ENCODE measurements at places on chromosomes 2 and 18. TPM values are rescaled to one million over a fixed set of nuclear protein-coding genes. Genes with fewer than 3 reads are reported as not detected.

The ATP6V1B1 gene
- 17.0 TPM for polyA plus RNA-seq

The SERPINB12 gene
- polyA plus RNA-seq = not detected

DNA sequence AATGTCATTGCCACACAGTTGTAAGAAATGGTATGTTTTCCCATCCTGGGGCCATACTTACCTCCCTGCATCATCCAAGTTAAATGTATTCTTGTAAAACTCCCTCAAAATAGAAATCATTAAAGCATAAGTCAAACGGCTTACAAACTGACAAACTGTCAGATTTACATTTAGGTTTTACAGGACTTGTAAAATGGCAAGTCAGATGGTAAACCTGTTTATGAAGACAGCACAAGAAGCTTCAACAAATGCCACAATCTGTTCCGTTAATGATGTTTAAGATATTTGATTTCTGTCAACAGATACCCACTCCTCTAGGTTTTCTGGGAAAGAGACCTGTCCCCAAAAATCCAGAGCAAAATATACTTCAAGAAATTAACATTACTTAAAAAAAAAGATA lies 197.2 kb downstream of the PID1 start:
- H3K27me3 ChIP-seq = no peaks in the 10 kb centered on the region
- no peak for DNase-seq
- H3K4me1 ChIP-seq = no peaks in the 10 kb centered on the region
- no peaks in the 10 kb centered on the region for H3K36me3 ChIP-seq

The FOXI3 gene
- not detected for polyA plus RNA-seq

The CFAP53 gene
- 1.3 TPM for polyA plus RNA-seq

The DCAF17 gene
- polyA plus RNA-seq = 2.9 TPM

DNA sequence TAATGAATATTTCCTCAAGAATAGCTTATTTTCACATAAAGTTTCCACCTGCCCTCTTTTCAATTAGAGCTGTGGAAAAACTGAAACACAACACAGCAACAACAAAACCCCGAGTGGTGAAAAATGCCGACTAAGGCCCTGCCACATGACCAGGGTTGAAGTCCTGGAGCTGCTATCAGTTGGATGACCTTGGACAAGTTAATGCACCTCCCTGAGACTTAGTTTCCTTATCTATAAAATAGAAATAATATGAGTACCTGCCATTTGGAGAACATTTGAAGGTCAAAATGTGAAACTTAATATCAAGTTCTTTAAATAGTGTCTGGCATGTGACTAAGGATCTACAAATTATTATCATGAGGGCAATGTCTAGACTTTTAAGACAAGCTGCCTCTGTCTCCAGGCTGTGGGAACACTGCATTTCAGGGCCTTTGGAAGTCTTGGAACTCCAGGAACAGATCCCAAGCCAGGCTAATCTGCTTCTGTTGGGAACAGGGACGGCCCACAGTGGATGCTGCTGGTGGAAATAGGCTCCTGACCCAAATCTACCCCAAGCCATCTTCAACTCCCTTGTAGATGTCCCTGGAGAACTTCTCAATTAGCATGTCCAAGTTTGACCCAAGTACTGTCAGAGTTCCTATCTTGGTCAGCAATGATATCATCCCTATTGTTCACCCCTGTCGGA lies 42.0 kb upstream of the TRIB2 start:
- no peaks in the 10 kb centered on the region for H3K36me3 ChIP-seq
- no peak overlapping the region for H3K4me3 ChIP-seq
- H3K27ac ChIP-seq = no peak overlapping the region
- peaks cover 5% of the 10 kb centered on the region for H3K4me1 ChIP-seq

- no peaks in the 10 kb centered on the region for H3K4me1 ChIP-seq
- H3K4me3 ChIP-seq = no peak overlapping the region
- no peak overlapping the region for H3K27ac ChIP-seq
- H3K27me3 ChIP-seq = no peaks in the 10 kb centered on the region
- peaks cover 54% of the 10 kb centered on the region for H3K36me3 ChIP-seq
Observed at GRCh38 chr2:217886720-217887309, 116.0 kb downstream of the TNS1 start.

DNA sequence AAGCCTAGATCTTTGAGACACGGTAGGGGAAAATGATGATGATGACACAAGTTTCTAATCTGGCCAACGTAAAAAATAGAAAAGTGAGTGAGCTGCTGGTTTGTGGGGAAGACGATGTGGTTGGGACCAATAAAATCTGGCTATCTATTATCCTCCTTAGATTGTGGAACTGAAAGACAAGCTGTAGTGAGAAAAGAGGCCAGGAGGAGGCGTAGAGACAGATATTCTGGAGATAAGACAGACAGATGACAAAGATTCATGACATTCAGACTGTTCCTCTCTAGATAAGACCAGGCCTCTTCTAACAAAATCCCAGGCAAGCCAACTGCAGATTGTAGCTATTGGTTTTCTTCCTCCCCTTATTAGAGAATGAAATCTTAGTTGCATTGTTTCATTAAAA lies 376.3 kb upstream of the UBE2E3 start:
- H3K27me3 ChIP-seq = no peaks in the 10 kb centered on the region
- no peaks in the 10 kb centered on the region for H3K36me3 ChIP-seq
- no peak overlapping the region for H3K27ac ChIP-seq

DNA sequence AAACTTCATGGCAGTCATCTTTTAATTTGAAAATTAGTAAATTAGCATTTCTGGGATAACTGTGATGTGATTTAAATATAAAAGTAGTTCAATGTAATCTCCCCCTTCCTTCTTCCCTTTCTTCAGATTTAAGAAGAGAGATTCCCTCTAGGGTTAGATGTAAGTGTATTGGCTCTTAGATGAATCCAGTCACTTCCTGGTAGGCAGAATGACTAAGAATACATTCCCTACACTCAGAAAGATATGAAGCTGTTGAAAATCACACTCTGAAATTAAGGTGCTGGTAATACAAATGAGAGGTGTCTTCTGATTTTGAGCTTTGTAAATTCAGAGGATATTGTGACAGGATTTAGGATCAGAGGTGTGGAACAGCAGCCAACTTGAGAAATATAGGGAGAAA lies 71.6 kb downstream of the TDRD15 start:
- no peaks in the 10 kb centered on the region for H3K4me1 ChIP-seq
- DNase-seq = no peak
- no peaks in the 10 kb centered on the region for H3K36me3 ChIP-seq
- no peak overlapping the region for H3K4me3 ChIP-seq
- H3K27me3 ChIP-seq = no peaks in the 10 kb centered on the region

The GRHL1 gene
- 0.95 TPM for polyA plus RNA-seq

The HOXD13 gene
- polyA plus RNA-seq = not detected

DNA sequence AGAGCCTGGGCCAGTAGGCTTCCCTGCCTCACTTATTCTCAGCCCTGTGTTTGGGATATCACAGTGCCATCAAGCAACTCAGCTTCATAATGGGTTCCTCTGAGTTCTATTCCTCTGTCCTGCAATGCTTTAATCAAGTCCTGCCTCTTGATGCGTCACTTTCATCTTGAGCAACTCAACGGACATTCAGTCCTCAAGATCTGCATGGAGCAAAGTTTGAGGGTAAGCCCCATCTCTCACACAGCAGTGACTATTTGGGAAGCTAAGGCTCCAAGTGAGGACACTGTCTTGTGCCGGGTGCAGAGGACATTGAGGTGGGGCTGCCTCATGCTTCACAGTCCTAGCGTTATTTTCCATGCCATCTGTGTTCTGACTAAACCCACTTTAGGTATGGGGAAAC lies 50.9 kb upstream of the PLB1 start:
- H3K36me3 ChIP-seq = no peaks in the 10 kb centered on the region
- no peak for DNase-seq
- no peaks in the 10 kb centered on the region for H3K4me1 ChIP-seq
- H3K27ac ChIP-seq = no peak overlapping the region
- H3K27me3 ChIP-seq = no peaks in the 10 kb centered on the region

DNA sequence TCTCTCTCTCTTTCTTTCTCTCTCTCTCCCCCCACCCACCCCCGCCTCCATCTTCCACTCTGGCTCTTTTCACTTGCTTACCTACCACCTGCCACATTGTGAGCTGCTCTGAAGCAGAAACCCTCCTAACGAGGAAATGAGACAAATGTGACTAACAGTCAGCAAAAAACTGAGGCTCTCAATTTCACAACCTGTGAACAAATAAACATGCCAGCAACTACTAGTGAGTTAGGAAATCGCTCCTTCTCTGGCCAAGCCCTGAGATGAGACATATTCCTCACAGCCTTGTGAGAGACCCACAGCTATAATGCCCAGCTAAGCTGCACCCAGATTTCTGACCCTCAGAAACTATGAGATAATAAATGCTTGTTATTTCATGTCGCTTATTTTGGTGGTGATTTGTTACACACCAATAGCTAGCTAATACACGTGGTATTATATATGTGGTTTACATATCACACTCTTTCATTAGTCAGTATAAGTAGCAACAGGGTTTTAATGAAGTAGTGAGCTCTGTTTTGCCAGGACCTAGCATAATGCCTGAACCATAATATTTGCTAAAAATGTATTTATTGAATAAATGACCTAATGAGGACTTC lies 8.4 kb upstream of the ZNF521 start:
- no peak overlapping the region for H3K27ac ChIP-seq
- DNase-seq = no peak
- H3K4me1 ChIP-seq = no peaks in the 10 kb centered on the region
- peaks cover 16% of the 10 kb centered on the region for H3K27me3 ChIP-seq

DNA sequence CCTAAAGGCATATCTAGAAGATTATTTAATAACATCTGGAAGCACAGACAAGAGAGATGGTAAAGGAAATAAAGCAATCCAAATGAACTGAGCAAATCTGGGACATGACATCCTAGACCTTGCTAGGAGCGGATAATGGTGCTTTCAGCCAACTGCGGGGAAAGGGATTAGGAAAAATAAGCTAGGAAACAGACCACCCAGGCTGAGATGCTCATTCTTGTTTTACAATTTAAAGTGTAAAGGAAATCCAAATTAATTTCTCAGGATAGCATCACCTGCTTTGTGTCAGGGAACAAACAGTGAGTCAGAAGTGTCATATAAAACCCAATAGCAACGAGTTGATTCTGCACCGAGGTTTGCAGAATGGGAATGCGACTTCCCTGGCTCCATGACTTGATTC lies 112.5 kb upstream of the CXCR4 start:
- H3K27me3 ChIP-seq = no peaks in the 10 kb centered on the region
- no peak for DNase-seq
- no peak overlapping the region for H3K27ac ChIP-seq
- H3K4me1 ChIP-seq = no peaks in the 10 kb centered on the region

DNA sequence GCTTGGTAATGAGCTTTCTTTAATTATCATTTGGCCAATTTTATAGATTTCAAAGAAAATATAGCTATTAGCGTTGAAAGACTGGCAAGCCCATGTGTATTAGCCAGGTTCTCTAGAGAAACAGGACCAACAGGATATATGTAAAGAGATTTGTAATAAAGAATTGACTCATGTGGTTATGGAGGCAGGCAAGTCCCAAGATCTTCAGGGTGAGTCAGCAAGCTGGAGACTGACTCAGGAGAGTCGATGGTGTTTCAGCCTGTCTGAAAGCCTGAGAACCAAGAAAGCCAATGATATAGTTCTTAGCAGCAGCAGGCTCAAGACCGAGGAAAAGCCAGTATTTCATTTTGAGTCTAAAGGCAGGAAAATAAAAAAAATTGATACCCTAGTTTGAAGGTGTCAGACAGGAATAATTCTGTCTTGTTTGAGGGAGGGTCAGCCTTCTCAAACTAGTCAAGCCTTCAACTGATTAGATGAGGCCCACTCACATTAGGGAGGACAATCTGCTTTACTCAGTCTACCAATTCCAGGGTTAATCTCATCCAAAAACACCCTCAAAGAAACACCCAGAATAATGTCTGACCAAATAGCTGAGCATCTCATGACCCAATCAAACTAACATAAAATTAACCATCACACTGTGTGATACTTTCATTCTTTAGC lies 78.3 kb upstream of the CRIM1 start:
- H3K27ac ChIP-seq = no peak overlapping the region
- H3K4me1 ChIP-seq = peaks cover 4% of the 10 kb centered on the region
- no peak overlapping the region for H3K4me3 ChIP-seq
- H3K36me3 ChIP-seq = no peaks in the 10 kb centered on the region
- DNase-seq = no peak
- no peaks in the 10 kb centered on the region for H3K27me3 ChIP-seq

GRCh38 chr18:68150961-68151360 lies 563.9 kb downstream of the TMX3 start:
- no peak for DNase-seq
- no peaks in the 10 kb centered on the region for H3K27me3 ChIP-seq
- no peak overlapping the region for H3K27ac ChIP-seq
- H3K4me3 ChIP-seq = no peak overlapping the region

GRCh38 chr2:107202962-107203591 lies 317.1 kb upstream of the ST6GAL2 start:
- no peak overlapping the region for H3K27ac ChIP-seq
- H3K4me3 ChIP-seq = no peak overlapping the region
- H3K4me1 ChIP-seq = no peaks in the 10 kb centered on the region
- H3K27me3 ChIP-seq = no peaks in the 10 kb centered on the region

GRCh38 chr2:233990261-233990798 lies 60.2 kb upstream of the SPP2 start:
- DNase-seq = no peak
- H3K36me3 ChIP-seq = no peaks in the 10 kb centered on the region
- H3K4me1 ChIP-seq = no peaks in the 10 kb centered on the region

The LRRTM4 gene
- polyA plus RNA-seq = 0.15 TPM

The MRPS9 gene
- polyA plus RNA-seq = 13.1 TPM

The KCNJ13 gene
- polyA plus RNA-seq = not detected

DNA sequence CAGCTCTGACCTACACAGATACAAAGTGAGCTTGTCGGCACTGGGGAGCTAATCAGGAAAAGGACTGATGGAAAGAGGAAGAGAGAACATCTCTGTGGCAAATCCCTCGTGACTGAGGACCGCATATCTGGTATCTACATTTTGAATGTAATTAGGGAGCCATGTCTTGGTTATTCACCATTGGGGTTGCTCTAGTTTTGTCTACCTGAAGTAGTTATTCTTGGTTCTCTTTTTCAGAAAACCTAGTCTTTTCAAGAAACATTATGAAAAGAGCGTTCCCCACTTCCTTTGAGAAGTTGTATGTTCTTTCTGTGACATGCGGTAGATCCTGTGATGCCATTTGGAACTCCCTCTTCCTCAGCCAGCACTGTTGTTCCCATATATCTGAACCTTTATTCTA lies 104.4 kb downstream of the DOCK10 start:
- no peak for DNase-seq
- no peaks in the 10 kb centered on the region for H3K27me3 ChIP-seq
- H3K4me1 ChIP-seq = no peaks in the 10 kb centered on the region
- H3K4me3 ChIP-seq = no peak overlapping the region
- H3K27ac ChIP-seq = no peak overlapping the region
- H3K36me3 ChIP-seq = no peaks in the 10 kb centered on the region

DNA sequence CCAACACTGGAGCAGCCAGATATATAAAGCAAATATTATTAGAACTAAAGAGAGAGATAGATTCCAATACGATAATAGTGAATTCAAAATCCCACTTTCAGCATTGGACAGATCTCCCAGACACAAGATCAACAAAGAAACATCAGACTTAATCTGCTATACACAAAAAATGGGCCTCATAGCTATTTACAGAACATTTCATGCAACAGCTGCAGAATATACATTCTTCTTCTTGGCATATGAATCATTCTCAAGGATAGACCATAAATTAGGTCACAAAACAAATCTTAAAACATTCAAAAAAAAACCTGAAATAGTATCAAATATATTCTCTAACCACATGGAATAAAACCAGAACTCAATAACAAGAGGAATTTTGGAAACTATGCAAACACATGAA lies 23.8 kb upstream of the BAZ2B start:
- no peaks in the 10 kb centered on the region for H3K36me3 ChIP-seq
- H3K4me3 ChIP-seq = no peak overlapping the region
- no peaks in the 10 kb centered on the region for H3K4me1 ChIP-seq
- no peak overlapping the region for H3K27ac ChIP-seq

The RMDN2 gene
- polyA plus RNA-seq = 6.6 TPM

- H3K27ac ChIP-seq = no peak overlapping the region
- no peak overlapping the region for H3K4me3 ChIP-seq
- H3K36me3 ChIP-seq = no peaks in the 10 kb centered on the region
Observed at GRCh38 chr2:217931846-217932560, 70.8 kb downstream of the TNS1 start.

The POU3F3 gene
- not detected for polyA plus RNA-seq
